Activated naive CD8-positive, alpha-beta T cell treated with anti-CD3 and anti-CD28 coated beads for 36 hours (primary cell): ENCODE measurements at places on chromosomes 2 and 18. TPM values are rescaled to one million over a fixed set of nuclear protein-coding genes. Genes with fewer than 3 reads are reported as not detected.

GRCh38 chr2:98909317-98910211 lies 26.5 kb downstream of the CRACDL start:
- no peak for DNase-seq

DNA sequence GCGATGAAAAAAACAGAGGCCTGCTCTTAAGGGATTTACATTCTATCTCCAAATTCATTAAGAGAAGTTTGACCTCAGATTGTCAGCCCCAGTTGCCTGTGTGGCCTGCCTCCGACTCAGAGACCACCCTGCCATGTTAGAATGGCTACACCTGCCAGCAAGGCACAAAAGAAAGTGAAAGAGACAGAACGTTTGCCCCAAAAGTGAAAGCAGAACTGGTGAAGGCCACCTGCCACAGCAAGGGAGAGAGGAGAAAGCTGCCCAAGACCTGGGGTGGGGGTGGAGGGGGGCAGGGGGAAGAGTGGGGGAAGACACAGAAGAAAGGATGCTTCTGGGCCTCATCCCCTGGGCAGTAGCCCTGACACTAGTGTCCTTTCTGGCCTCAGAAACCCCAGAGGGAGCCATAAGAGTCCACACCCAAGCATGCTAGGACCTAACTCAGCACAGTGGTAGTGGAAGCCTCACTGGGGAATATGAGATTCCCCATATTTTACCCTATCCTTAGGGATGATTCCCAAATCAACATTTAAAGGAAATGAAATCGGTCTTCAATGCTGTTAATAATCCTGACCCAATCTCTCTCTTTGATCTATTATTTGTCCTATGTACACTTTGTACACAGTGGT lies 389.7 kb downstream of the TXNL1 start:
- DNase-seq: peak; percentile 4

DNA sequence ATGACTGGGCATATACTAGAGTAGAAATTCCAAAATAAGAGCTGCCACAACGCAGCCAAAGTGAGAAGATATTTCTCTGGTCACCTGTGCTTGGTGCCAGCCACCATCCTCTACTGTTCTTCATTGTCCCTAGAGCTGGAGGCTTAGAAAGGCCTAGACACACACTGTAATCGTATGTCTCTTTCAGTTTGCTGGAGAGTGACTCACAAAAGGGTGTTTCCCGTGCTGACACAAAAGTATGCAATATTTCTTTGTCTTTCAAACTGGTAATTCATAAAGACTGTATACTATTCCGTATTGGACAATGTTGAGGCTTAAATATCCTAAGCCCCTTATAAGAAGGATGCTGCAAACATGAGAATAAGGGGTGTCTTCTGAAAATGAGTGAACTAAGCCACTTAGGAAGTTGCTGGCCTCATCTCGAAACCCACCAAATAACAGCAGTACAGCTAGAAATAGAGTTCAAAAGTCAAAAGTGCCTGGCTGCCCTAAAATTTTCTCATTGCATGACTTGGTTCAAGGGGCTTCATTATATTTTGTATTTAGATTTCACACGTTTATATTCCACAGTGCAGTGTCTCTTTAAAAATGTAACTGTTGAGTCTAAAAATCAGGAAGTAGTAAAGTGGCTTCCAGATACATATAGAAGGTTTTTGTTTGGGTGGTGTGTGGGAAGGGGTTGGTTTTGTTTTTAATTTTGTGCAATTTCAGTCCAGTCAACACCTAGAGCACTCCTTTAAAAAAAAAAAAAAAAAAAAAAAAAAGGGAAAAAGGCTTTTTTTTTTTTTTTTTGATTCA lies 601.1 kb downstream of the ARHGAP15 start:
- DNase-seq: peak; percentile 2

GRCh38 chr18:50802141-50802540 lies 17.7 kb downstream of the MRO start:
- DNase-seq: no peak

DNA sequence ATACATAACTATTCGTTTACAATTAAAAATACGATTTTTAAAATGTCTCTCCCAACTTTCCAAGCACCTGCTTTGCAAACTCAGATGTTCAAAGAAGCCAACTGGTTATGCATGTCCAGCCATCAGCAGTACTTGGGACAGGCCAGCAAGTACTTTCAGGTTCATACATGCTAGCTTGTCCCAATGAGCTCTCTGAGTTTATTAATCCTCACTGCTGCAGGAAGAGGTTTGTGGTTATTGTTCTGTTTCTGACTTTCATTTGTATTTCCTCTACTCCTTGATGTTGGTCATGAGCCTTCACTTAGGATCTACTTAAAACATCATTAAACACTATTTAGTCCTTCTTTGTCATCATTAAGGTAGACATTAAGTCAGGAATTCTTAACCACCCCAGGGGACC lies 374.1 kb downstream of the LRATD1 start:
- DNase-seq: no peak

DNA sequence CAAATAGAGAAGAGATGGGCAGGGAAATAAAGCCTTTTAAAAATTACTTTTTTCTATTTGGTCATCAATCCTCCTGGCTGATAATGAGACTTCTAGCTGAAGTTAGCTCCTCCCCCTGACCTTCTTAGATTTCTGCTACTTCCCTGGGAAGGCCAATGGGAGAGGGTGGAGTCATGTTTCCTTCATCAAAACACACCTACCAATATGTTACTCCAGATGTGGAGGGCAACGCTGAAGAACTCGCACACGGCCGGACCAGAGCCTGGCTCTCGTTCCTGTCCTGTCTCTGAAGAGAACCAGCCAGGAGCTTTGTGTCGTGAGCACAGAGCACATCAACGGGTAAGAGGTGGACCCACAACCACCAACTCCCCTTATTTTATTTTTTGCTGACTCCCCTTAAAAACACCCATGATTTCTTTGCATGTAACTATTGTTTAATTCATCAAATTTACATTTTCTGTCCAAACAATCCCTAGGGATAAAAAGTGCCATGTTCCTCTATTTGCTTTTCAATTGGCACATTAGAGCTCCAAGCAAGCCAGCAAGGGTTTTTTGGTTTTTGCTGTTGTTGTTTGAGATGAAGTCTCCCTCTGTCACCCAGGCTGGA lies 94.9 kb downstream of the ADD2 start:
- DNase-seq: no peak

GRCh38 chr2:42979870-42980763 lies 187.7 kb upstream of the HAAO start:
- no peak for DNase-seq

DNA sequence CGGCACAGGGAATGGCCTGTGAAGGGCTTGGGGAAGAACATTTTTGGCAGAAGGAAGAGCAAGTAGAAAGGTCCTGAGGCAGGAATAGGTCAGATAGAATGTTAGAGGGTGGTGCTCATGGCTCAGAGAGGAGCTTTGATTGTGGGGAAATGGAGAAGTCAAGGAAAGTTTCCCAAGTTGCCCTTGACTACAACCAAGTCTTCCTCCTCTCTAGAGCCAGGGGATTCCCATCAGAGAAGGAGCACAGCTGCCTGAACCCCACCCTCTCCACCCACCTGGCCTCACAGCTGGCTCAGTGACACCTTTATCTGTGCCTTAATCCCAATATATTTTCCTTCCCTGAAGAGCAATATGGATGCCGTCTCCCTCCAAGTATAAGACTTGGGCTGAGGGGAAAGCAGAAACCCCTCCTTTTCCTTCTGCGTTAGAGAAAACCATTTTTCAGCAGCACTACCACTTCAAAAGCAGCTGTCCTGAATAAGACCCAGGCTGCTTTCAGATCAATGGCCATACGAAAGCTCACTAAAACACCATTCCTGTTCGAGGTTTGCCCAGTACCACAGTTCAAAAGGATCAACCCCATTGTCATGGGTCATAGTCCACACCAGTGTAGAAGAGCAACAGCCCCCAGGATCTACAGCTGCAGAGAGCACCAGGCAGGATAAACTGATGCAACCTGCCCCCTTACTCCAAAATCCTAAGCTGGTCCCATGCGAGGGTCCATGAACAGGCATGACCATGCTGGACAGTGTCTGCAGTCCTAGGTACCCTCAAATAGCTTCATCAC lies 199.6 kb downstream of the AFF3 start:
- DNase-seq: no peak

GRCh38 chr18:75421656-75422055 lies 5.8 kb downstream of the SMIM21 start:
- DNase-seq: no peak

DNA sequence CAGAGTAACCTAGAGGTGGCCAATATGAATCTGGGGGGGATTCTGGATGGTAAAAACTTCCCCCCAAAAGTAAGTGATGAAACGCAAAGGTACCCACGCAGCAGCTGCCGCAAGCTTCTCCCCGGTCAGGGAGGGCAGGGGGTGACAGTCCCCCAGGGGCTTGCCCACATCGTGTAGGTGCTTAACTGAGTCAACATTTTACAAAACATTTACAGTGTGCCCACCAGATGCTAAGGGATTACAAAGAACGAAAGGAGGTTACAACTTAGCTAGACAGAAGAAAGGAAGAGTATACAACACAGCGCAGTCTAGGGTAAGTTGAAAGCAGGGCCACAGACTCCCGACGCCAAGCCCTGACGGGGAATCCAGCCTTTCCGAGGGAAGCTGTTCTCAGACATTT lies 45.6 kb downstream of the LPIN2 start:
- no peak for DNase-seq

DNA sequence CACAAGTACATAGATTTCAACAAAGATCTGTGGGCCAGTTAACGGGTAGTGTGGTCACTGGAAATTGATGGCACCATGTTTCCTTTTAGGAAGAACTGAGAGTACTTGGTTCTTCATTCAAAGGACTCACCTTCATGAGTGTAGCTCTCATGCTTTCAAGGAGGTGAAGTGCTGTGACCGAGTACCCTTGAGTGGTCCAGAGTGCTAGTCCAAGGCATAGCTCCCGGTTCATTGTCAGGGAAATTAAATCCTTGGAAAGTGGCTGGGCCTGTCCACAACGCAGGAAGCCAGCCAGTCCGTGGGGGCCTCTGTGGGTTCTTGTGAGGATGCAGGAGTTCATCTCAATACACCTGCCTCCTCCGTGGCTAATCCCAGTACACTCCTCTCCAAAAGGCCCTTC lies 295.1 kb downstream of the GALR1 start:
- DNase-seq: no peak

- DNase-seq: no peak
These were observed 74.2 kb upstream of the ID2 start for GRCh38 chr2:8607606-8608005.

DNA sequence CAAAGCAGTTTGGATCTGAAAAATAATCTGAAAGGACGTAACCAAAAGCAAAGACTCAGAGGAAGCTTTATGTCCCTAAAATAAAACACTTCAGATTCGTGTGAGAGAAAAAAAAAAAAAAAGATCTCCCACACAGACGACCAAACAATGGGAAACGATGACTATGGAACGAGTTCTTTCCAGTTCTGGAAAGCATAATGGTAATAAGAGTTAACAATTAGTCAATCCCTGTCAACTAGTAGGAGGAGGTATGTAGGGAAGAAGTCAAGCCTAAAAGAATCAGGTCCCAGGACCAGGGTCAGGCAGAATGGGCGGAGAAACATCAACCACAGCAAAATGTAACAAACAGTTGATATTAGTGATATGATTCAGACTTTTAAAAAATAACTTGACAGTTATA lies 170.3 kb upstream of the SETBP1 start:
- DNase-seq: no peak

GRCh38 chr18:7982216-7982615 lies 415.1 kb downstream of the PTPRM start:
- DNase-seq: no peak

DNA sequence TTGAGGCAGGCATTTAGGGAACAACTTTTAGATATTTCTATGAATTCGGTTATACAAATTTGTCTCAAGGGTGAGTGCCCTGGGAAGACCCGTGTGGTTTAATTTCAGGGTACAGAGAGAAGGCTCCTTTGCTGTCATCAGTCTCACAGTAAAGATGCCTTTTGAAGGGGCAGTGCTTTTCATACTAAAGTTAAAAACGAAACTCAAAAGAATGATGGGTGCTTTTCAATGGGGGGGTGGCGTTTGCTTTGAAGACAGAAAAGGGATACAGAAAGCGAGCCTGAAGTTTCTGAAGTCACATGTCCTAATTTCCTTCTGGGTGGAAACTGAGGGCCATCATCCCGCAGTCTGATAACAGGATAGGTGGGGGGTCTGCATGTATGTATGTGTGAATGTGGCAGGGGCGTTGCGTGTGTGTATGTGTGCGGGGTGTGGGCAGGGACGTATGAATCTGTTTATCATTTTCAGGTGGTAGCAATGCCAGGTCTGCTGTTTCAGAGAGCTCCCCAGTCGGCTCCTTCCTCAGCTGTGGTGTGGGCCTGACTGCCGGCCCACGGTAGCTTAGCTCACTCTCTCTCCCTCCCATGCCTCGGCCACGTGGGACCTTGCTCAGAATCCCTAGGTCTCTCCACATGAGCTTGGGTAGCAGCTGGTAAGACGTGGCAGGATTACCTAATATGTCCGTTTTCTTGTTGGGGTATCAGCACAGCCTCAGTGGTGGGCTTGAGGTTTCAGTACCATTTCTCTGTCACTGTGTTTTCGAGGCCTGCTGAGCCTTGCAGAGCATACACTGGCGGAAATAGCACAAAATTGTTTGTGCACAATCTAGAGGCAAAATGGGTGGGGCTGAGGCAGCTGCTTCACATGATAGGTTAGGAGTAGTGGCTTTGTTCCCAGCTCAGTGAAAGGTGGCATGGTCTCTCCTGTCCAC lies 32.7 kb downstream of the ARHGAP25 start:
- peak; percentile 52 for DNase-seq

DNA sequence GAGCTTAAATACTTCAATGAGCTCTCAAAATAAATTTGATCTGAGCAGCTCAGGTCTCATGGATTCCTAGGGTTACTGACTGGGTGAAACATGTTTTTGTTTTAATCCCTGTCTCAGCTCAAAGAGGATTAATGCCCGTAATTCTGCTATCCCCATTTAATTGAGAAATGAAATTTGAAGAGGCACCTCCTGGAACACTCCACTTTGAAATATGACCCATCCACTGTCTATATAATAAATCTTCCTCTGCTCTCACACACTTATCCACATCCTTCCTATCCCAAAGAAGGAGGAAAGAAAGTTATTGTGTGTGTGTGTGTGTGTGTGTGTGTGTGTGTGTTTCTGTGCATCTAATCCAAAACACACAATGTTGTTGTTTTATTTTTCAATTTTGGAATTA lies 2082.4 kb upstream of the PIK3C3 start:
- no peak for DNase-seq

The PRKAG3 gene
- total RNA-seq: not detected

The SNTG2 gene
- total RNA-seq: 3.8 TPM

The IL36B gene
- not detected for total RNA-seq

The FAM237A gene
- total RNA-seq: not detected

The CAPN14 gene
- total RNA-seq: 0.42 TPM

The KIF1A gene
- 8.2 TPM for total RNA-seq
